ENCODE measurements at places on chromosomes 1 and 21. TPM values are rescaled to one million over a fixed set of nuclear protein-coding genes. Genes with fewer than 3 reads are reported as not detected.
A peak's percentile ranks its signal among the peaks of the same experiment; 100 is the strongest.

DNA sequence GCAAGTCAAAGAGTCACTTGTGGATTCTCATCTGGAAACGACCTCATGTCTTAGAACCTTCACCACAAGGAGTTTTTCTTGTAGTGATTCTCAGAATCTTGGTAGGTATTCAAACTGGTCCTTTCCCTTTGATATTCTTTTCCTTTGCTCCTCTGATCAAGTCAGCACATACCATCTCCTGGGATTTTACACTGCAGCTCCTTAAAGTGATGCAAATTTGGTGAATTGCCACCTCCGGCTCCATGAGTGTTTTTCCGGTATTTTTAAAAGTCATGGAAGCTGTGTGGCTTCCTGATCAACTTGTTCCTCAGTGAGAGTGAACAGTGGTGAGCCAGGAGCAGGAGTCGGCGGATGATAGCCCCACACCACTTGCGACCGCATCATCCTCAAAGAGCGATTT lies 182.1 kb upstream of the DAB1 start:
- no peak for DNase-seq

- no peak for DNase-seq
Measured at GRCh38 chr1:173285048-173285447, 77.9 kb upstream of the TNFSF4 start.

DNA sequence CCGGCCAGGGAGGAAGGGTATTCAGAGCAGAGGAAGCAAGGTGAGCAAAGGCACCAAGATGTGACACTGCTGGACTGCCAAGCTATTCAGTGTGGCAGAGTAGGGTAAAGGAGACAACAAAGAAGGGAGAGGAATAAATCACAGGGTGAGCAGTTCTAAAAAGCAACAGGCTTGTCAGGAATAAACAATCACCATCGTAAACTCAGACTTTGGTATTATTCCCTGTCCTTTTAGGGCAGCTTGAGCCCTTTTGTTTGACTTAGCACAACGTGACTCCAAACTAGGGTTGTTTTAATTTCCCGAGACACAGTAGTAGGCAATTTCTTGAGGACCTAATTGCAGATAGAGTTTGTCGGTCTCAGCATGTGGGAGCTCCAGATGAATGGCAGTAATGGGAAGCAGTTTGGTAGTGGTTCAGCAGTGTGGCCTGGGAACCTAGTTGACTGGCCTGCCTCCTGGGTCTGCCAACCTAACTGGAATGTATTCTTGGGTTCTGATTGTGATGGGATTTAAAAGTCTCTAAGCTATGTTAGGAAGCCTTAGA lies 4.3 kb downstream of the CR1L start:
- DNase-seq: no peak

- DNase-seq: no peak
Measured at GRCh38 chr1:9166289-9167235, 37.7 kb upstream of the GPR157 start.

DNA sequence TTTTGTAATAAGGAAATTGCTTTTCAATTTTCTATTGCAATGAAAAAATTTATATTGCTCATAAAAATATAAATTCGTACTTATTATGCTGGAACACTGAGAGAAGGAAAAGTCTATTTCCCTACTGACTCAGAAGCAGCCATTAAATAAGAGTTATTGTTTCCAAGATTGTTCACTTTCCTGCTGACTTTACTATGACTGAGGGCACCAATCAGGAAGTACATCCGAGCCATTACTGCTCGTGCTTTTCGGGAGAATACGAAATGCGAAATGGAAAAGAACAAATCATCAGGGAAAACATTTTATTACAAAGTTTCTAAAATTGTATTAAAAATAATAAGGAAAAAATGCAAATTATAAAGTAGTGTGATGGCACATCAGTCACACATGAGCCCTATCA lies 204.8 kb downstream of the AKT3 start:
- DNase-seq: no peak

DNA sequence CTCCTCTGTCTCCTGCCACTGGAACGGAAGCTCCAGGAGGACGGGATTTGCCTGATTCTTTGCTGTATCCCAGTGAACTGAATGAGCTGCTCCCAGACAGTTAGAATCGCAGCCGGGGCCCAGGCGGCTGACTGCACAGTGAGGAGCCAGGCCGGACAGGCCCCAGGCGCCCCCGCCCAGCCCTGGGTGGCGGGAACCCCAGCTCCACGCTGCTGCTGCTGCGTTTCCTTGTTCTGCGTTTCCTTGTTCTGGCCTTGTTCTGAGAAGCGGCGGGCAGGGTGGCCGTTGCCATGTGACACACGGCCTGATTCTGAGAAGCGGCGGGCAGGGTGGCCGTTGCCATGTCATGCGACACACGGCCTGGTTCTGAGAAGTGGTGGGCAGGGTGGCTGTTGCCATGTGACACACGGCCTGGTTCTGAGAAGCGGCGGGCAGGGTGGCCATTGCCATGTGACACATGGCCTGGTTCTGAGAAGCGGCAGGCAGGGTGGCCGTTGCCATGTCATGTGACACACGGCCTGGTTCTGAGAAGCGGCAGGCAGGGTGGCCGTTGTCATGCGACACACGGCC lies 56.2 kb downstream of the SLC37A1 start:
- DNase-seq: peak; percentile 36

DNA sequence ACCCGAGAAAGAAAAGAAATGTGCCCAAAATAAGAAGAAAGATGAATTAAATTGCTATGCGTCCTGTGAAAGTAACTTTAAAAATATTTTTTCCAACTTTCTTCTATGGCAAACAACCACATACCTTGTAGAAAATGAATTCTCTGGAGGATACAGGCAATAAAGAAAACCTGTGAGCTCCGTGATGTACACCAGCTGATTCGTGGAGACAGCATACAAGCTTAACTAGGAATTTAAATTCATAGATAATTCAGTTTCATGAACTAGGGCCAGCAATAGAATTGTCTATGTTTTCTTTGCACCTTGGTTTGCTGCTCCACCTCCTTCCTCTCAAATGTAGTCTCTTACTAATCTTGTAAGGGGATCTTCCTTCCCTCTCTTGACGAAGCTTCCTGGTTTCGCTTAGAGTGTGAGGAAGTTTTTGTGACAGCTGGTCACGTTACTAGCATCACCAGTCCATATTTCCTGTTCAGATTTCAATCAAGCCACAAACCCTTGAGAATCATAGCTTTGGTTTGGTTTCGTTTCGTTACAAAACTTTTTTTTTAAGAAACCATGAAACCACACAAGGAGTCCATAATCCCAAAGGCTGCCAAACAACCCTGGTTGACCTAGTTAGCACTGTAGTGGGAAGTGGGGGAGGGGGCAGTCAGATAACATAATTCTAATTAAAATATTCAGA lies 35.8 kb downstream of the GREM2 start:
- DNase-seq: no peak

DNA sequence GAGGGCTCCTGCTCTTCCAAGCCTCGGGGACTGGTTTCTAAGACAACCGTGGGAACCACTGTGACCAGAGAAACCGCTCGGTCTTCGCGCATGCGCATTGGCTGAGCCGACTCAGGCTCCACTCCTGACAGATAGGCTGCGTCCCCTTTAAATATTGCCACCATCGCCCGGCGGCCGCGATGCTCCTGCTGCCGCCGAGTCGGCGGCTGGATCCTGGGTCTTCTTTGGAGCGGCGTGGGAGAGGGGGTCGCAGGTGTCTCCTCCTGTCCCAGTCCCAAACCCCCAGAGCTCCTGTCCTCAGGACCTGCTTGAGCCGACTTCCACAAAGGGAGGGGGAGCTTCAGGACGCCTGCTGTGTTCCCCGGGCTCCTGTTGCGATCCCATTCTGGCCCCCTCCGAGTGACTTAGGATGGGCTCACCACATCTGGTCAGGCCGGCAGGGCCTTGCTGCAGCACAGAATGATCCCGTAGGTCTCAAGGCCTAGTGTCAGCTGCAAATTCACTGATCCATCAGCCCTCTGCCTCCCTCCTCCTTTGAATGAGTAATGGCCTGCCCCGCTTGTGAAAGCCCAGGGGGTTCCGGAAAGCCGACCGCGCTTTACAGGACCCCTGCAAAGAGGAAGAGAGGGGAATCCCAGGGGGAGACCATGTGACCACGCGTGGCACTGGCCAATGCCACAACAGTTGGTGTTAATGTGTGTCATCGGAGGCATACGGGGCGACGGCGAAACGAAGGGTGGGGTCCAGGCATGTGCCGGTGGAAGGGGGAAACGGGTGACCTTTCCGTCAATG lies 683.2 kb upstream of the TPTE start:
- no peak for DNase-seq

DNA sequence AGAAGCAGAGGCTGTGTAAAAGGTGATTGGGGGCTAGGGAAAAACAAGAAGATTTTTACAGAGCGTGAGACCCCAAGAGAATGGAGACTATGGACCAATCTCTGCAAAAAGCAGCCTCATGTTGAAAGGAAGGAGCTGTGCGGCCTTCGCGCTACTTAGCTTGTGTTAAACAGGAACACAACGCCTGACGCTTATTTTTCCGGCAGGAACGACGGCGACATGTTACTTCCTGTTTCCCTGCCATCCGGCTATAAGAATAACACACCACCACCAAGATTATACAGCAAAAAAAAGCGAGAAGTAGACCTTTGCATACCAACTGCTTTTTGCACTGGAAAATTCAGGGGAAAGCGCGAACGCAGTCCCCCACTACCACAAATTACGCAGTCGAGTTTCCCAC lies 272.7 kb downstream of the FAM72C start:
- no peak for DNase-seq

DNA sequence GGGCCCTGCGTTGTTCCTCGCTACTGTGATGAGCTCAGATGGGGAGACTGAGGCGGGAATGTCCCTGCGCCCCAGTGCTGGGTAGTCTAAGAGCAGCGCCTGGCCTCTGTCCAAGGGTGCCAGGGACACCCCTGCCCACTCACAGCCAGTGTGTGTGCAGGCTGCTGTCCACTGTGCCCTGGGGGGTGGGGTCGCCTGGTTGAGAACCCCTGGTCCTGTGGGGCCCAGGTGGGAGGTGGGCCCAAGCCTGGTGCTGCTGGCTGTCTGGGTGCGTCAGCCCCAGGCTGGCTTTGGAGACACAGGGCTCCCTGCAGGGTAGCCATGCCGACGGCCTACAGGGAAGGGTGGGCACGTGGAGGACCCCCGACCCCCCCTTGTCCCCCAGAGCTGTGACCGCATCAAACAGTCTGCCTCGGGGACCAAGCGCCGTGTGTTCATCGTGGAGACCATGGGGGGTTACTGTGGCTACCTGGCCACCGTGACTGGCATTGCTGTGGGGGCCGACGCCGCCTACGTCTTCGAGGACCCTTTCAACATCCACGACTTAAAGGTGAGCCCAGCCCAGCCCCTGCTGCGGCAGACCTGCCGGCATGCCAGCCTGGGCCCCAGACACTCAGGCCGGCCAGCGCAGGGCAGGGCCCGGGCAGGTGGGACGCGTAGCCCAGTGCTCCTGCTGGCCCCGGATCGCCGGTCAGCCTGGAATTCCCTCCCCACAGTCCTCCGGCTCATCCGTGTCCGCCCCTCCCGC lies 14.9 kb downstream of the CFAP410 start:
- no peak for DNase-seq

DNA sequence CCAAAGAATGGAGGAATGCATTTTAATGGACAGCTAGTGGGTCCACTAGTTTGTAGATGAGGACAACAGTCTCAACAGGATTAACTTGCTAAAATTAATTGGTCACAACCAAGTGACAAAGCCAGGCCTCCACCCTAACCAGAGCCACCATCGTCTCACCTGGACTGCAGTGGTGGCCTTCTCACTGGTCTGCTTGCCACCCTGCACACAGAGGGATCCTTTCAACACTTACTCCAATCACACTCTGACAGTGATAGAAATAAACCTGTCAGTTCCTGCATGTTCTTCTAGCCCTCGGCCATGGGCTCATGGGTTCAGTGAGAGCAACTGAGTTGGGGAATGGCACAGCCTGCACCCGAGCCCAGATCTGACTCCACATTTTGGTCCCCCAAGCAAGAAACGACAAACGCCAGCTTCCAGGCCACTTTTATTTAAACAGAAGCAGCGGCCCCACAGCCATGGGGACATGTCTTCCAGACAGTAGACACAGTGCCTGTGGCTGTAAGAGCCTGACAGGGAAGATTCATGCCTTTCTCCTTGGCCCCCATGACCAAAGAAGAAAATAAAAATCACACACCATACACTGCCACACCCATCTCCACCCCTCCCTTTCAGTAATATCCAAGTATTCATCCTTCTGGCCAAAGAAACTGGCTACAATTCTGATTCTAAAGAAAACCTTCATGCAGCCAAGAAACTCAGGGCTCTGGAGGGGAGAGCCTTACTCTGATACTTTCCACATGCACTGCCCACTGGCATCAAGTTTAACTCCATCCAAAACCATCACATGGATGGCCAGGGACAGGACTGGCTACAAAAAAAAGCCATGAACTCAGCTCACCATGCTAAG lies 37.6 kb downstream of the DHCR24 start:
- DNase-seq: no peak

- DNase-seq: no peak
Measured at GRCh38 chr1:5424802-5425703, 567.2 kb downstream of the NPHP4 start.

- no peak for DNase-seq
Measured at GRCh38 chr1:153493343-153493960, 33.0 kb upstream of the S100A7 start.

- DNase-seq: peak; percentile 66
Measured at GRCh38 chr1:89519779-89520358, 4.8 kb upstream of the LRRC8B start.

GRCh38 chr21:26389971-26390641 lies 183.0 kb downstream of the CYYR1 start:
- no peak for DNase-seq

C1orf141 gene
- not detected for total RNA-seq

B4GALT3 gene
- 25.2 TPM for total RNA-seq

GBP4 gene
- total RNA-seq: 5.0 TPM

KIF14 gene
- total RNA-seq: 2.5 TPM

NR1I3 gene
- total RNA-seq: 3.2 TPM

NPR1 gene
- total RNA-seq: 6.0 TPM

C1QB gene
- 102 TPM for total RNA-seq

TCHH gene
- total RNA-seq: 0.57 TPM

LRIG2 gene
- total RNA-seq: 9.5 TPM

TRPM2 gene
- total RNA-seq: 3.9 TPM

APOBEC4 gene
- total RNA-seq: not detected

RGSL1 gene
- total RNA-seq: not detected
